Spleen (tissue), 13 donors: ENCODE measurements at places on chromosomes 13 and 19. TPM values are rescaled to one million over a fixed set of nuclear protein-coding genes. Genes with fewer than 3 reads are reported as not detected.

DNA sequence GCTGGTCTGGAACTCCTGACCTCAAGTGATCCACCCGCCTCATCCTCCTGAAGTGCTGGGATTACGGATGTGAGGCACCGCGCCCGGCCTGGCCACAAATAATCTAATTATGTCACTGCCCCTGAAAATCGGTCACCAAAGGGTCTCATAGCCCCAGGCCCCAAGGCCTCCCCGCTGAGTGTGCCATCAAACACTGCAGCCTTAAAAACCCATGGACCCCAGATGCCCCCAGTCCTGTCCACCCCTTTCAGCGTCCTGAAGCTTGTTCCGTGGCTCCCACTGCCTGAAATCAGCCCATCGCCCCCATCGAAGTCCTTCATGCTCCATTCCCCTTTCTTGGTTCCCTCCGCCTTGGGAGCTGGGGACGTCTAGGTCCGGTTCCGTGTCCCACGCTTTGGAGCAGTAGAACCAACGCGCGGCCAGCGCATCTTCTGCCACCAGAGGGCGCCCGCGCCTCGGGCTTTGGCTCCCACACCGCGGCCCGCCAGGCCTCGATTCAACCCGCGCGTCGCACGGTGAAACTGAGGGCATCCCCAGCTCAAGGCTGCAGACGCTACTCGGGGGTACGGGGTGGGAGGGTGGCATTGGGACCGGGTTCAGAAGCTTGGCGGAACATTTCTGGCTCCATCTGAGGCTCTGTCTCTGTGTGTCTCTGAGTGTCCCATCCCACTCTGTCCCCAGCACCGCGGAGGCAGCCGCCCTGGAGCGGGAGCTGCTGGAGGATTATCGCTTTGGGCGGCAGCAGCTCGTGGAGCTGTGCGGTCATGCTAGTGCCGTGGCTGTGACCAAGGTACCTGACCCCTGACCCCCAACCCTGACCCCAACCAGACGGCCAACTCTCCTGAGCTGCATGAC is 3.5 kb downstream of the YJEFN3 start:
- peak; percentile 97 for DNase-seq

DNA sequence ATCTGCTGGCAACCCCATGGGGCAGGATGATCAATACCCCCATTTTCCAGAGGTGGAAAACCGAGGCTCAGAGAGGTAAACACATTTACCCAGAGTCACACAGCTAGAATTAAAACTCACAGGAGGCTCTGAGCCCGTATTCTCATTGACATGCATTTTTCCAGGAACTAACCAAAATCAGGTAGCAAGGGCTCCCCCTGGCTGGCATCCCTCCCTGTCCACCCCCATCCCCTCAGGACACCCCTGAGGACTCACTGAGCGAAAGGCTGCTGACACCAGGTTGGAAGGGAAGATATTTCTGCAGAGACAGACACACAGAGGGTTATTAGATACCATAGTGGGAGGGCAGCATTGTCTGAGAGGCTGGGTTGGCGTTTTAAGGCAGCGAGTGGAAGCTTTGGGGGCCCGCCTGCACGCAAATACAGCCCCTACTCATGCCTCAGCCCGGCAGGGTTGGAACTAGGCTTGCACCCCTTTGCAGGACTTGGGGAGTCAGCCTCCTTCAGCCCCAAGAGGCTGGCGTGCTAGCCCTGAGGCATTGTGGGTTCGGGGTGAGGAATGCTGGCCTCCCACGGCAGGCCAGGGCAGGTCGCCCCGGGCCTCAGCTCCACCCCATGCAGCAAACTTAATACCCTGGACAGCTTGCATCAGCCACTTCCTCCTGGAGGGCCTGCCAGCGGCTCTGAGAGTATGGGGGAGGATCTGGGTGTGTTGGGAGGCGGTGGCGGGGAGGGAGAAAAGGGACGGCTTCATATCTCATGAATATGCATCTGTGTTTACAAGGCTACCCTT is 3.9 kb downstream of the SLC1A5 start:
- DNase-seq: peak; percentile 90

The ATP1A3 gene
- 1.9 TPM for total RNA-seq

The CLEC17A gene
- total RNA-seq: 22.5 TPM
